ENCODE measurements at places on chromosomes 7 and 10.

DNA sequence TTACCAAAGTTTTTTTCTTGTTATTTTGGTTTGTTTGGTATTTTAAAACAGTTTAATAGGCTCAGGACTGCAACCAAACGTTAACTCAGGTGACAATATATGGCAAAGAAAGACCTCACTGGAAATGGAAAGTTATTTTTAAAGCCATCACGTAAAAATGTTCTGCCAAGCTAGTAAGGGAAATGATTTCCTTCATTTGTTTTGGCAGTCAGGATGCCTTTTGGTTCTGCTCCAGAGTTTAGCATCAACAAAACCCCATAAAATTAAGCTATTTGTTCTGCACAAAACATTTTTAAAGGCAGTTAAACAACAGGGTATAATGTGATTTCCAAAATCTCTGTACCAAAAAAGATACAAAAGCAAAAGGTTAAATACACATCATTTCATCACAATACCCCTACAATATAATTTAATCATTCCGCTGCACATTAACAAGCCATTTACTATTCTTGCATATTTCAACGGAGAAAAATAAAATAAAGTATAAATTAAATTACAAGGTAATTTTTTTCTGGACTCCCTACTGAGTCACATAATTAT lies 172.4 kb downstream of the SEMA3E start:
- no peak for DNase-seq

- no peak for DNase-seq
These were observed 36.2 kb downstream of the LAMB1 start for GRCh38 chr7:107966711-107967110.

DNA sequence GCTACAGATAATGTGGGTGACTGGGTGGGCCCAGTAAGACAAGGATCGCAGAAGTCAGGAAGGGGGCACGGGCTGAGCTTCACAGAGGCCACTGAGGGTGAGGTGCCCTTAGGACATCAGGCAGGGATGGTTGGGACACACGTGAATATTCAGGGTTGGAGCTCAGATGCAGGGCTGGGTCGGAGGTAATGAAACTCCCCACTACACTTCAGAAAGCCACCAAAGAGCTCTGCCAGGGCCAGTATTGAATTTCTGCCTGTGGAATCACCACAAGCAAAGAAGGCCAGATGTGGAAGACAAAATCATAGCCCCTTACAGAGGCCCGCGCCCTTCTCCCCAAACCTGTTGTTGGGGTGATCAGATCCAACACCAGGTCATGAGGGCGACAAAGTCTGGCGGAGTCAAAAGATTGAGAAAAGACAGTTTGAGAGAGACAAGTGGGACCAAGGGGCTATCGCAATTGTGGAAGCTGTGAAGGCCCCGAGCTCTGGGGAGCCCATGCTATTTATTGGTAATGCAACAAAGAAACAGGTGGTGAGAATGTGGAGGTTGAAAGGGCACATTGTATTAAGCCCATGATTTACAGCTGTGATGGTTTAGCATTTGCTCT lies 42.4 kb downstream of the STRA8 start:
- DNase-seq: no peak

GRCh38 chr7:127911968-127912511 lies 119.2 kb downstream of the LRRC4 start:
- DNase-seq: no peak

GRCh38 chr7:87110778-87111177 lies 41.5 kb upstream of the DMTF1 start:
- no peak for DNase-seq

GRCh38 chr7:138546064-138546619 lies 86.1 kb downstream of the TRIM24 start:
- DNase-seq: no peak

- no peak for DNase-seq
These were observed 1.1 kb upstream of the DNAAF5 start for GRCh38 chr7:725223-726005.

DNA sequence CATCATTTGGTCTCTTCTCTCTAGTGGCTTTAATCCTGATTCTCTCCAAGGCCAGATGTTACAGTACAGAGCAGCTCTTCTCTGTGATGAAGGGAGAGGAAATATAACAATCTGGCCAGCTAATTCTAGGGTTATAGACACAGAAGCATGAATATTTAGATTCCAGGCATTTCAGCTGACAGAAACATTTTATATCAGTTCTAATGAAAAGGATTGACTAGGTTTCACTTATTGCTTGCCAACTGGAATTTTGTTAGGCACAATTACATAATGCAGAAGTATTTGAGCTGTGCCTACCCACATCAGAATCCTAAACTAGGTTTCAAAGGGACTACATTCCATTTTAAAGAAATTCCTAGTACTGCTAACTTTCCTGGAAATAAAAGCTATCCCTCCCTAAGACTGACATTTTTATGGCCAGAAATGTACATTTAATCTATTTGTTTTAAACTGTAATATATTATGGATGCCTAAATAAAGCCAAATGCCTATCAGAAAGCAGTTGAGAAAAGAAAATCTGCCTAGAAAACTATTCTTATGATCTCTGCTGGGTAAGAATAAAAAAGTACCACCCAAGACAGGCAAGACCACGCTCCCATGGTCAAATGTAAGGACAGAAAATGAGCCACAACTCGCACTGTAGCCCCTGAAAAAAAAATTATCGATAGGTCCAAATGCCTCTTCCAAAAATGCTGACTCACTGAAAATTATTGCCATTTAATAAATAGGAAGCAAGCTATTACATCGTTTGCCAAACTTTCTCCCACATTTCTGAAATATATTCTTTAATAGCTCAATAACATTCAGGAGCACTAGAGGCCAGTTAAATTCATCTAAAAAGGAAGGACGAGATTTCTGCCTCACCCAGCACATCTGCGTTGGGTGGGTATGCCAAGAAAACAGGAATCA lies 498.1 kb downstream of the KCNMA1 start:
- no peak for DNase-seq

DNA sequence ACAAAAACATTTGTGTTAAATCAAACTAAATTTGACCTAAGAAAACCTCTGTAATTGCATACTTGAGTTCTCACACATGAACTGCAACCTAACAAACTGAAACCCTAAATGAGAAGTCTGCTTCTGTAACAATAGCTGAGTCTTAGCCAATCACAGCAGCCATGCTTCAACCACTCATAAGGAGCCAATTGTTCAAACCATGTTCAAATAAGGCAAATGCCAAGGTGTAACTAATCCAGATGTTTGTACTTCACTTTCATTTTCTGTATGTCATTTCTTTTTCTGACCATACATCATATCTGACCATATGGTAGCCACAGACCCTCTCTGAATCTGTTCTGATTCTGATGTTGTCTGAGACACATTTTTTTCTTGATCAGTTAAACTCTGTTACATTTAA lies 47.5 kb upstream of the ANTXRL start:
- no peak for DNase-seq

DNA sequence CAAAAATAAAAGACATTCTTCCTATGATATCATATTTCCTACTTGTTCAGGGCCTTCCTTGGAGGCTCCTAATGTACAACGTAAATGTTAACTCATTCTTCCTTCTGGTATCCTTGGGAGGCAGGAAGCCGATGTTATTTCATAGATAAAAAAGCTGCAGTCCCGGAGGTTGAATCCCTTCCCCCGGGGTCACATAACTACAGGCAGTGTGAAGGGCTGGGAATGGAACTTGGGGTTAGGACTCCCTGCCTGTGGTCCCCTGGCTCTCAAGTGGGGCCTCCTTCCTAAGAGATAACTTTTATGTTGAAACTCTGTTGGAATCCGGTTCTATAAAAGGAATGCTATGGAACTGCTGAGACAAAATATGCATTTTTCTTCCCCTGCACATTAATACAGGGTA lies 14.9 kb upstream of the CCDC3 start:
- no peak for DNase-seq

- no peak for DNase-seq
These were observed 227.0 kb downstream of the TRIL start for GRCh38 chr7:28731092-28731658.

DNA sequence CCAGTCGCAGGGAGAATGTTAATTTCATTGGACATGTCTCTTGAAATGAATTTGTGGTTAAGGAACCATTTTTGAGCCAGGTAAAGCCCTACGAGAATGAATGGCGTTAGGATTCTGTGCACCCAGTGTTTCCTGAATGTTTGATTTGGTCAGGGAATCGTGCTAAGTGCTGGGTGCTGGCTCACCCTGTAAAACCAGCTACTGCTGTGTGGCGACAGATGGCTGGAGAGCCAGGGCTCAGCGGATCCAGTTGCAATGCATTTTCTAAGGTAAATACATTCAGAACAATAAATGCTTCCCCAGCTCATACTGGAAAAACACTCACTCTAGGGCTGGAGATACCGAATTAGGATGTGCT lies 355.5 kb downstream of the GLRX3 start:
- DNase-seq: no peak

DNA sequence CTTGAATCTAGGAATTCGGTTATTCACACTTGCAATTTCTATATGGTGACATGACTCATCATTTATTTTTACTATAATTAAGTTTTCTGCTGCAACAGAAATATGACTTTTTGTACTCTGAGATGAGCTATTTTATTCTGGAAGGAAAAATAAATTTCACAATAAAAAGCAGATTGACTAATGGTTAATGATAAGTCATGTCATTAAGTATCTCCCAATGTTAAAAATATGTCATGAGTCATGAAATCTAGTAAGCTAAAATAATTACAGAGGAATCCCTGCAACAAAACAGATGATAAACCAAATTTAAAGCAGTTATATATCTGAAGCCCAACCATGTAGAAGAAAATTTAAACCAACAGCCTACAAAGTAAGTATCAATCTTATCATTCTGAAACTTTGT lies 149.2 kb downstream of the CACNA2D1 start:
- no peak for DNase-seq

DNA sequence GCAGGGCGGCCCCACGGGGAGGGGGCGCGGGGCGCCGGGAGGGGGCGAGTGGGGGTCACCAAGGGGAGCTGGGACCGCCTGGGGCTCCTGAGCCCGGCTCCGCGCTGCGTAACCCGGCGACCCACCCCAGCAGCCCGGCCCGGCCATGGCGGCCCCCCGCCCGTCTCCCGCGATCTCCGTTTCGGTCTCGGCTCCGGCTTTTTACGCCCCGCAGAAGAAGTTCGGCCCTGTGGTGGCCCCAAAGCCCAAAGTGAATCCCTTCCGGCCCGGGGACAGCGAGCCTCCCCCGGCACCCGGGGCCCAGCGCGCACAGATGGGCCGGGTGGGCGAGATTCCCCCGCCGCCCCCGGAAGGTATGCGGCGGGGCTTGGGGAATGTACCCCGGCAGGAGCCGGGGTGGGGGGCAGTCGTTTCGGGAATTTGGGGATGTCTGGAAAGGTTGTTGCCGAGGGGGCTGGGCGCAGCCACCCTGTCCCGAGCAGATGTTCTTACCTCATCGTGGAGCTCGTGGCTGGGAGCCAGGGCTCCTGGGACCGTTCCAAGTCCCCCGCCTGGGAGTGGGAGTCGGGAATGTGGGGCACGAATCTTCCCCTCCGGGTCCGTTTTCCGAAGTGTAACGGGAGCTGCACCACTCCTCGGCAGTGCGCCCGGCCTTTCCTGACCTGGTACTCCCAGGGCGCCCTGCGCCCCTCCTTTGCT lies 431 bp downstream of the ZYX start:
- no peak for DNase-seq

All from hypothalamus (tissue), 51 donors.